ENCODE measurements at places on chromosomes 5 and 9.

GRCh38 chr9:97997330-97998276, 14.5 kb downstream of the ANP32B start:
- DNase-seq = no peak

DNA sequence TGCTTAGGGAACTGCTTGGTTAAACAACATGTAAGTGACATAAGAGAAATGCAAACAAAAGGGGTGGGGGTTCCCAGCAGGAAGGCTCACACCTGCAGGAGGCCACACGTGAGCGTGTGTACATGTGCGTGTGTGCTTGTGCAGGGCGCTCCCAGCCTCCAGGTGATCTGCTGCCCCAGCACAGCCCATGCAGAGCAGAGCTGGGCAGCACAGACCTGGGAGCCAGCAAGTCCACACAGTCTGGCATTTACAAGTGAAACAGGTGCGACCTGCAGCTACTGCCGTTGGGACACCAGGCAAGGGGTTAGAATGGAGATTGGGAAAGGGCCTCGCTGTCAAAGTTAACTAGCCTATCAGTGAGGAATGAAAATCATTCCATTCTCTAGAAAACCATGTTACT, 41.8 kb downstream of the GRAMD2B start:
- no peak for DNase-seq

DNA sequence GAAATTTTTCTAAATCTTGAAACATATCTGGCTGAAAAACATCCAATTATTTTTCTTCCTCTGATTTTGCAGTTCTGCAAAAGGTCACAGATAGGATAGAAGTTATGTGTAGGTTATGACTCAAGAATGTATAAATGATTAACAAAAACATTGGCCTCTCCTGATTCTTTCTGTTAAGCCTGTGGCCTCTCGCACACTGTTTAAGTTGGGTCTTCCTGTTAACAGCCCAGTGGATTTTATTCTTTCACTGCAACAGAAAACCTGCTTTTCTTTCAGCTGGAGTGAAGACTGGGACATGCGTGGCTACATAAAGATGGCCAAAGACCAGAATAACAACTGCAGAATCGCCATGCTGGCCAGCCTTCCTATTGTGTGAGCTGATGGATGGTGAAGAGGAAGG, 17.1 kb upstream of the SPATA31E1 start:
- DNase-seq = no peak

GRCh38 chr5:115857626-115858349, 16.1 kb downstream of the AP3S1 start:
- DNase-seq = peak; percentile 93

DNA sequence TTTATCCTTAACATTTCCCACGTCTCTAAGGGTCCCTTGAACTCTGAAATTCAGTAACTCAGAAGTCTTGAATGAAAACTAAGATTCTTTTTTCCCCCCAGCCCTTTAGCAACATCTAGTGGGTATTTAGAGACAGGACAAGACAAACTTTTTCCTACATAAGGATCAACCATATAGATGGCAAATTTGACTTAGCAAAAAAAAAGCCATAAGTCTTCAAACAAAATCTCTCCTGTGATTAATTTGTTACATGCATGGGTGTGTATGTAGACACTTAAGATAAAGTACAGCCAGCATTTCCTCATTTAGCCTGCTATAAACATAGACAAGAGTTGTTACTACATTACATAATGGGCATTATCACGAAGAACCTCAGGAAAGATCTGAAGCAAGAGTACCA, 29.1 kb upstream of the ANKRD31 start:
- peak; percentile 47 for DNase-seq

DNA sequence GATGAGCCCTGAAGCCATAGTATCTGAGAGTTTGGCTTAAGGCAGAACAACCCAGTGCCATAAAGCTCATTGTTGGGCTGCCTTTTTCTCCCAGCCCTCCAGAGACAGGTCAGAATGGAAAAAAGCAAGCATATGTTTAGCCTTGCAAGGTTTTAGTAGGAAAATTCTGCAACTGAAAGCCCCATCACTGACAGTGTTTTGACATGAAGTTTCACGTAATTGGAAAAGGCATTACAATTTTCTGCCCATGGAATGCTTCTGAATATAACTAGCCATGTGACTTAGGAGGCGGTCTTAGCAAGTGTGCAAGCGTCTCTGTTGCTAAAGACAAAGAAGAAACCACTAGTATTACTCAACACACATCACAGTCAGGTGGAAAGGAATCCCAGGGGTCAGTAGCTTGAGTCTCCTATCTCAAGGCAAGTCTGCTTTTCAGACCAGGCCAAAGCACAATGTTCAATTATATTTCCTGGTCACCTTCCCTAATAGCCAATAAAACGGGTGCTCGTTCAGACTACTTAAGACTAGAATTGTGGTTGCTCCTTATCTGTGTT, 117.6 kb downstream of the CARTPT start:
- DNase-seq = peak; percentile 22

DNA sequence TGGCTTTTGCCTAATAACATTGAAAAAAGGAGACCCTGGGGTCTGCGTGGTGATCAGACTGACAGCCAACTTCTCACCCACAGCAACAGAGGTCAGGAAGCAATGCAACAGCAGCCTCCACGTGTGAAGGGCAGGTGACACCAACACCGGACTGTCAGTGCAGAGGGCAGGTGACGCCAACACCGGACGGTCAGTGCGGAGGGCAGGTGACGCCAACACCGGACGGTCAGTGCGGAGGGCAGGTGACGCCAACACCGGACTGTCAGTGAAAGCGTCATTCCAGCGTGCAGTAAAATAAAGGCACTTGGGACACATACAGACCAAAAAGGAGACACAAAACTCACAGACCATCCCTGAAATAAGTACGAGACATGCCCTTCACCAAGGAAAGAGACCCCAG, 37.2 kb upstream of the CEP72 start:
- no peak for DNase-seq

GRCh38 chr5:79510638-79511037, 3.3 kb downstream of the HOMER1 start:
- DNase-seq = no peak

DNA sequence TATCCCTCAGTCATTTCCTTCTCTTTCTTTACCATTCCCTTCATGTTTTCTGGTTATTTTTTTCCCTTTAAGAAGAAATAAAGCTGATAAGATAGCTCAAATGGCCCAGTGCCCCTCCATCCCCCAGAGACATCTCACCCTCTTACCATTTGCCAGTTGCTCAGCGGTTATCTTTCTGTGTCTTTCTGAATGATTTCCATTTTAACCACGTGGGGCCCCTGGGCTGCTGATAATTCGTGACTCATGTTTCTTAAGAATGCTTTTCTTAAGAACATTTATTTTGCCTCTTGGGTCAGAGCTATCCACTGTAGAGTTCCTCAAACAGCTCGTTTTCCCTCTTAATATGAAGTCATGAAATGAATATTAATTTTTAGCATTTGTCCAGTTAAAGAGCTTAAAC, 147.8 kb downstream of the MAST4 start:
- no peak for DNase-seq

DNA sequence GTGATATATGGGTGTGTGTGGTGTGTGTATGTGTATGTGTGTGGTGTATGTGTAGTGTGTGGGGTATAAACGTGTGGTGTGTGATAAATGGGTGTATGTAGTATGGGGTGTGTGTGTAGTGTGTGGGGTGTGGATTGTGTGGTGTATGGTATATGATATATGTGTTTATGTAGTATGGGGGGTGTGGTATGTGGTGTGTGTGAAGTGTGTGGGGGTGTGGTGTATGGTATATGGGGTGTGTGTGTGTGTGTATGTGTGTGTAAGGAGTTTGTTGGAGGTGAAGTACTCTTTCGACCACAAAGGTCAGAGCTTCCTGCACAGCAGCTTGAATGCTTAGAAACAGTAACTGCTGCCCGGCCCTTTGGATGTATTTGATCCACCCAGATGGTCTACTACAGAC, 145.2 kb upstream of the IQGAP2 start:
- no peak for DNase-seq

DNA sequence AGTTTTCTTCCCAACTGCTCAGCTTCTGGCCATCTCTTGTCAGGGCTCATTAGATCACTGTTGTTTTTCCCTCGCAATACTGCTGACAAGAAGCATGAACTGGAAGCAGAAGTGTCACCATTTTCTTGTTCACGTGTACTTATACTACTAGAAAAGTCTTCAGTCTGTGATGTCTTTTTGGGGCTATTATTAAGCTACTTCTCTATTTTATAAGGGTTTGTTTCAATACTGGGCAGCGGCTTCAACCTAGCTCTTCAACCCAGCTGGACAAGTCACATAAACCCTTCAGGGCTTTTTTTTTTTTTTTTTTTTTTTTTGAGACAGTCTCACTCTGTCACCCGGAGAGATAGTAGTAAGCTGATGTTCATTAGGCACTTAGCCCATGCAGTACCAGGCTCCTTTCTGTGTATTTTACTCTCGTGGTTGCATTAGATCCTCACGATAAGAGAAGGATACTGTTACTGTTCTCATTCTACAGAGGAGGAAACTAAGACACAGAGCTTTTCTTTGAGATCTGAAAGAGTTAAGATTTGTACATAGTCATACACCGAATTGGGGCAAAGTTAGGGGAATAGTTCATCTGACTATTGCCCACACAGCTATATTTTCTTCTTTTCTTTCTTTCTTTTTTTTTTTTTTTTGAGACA, 20.5 kb downstream of the RAPGEF1 start:
- no peak for DNase-seq

GRCh38 chr5:72290356-72291133, 29.5 kb downstream of the MRPS27 start:
- DNase-seq = no peak

DNA sequence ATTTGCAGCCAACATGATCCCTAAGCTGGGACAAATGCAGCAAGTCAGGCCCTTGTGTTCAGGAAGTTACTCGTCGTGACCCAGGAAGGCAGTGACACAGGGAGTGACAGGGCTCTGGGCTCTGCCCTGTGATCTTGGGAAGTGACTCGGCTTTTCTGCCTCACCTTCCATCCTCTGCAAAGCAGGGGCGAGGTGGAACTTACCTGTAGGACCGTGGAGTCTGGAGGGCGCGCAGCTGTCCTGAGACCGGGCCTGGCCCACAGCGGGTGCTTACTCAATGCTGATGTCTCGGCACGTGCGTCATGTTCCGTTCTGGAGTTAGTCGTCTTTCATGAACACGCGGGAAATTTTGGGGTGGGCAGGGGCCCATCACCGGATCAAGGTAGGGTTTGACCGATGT, 22.8 kb upstream of the LPCAT1 start:
- no peak for DNase-seq

DNA sequence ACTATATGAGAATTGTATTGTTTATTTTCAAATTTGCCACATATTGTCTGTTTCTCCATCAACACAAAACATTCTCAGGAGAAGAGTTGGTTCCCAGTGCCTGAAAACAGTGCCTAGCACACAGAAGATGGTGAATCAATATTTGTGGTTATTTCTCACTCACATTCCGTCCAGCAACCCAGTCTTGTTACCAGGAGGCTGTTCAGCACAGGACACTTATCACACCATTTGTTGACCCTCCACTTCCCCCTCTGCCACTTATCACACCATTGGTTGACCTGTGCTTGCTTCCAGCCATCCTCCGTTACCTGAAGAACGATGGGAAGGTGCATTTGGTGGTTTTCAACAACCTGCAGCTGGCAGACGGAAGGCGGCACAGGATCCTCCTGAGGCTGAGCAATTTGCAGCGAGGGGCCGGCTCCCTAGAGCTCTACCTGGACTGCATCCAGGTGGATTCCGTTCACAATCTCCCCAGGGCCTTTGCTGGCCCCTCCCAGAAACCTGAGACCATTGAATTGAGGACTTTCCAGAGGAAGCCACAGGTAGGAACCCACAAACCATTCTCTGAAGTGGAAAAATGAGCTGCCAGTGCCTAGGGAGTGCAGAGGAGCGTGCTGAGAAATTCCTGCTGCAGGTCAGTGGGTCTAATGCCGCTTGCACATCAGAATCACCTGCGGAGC, 20.5 kb downstream of the THBS4 start:
- peak; percentile 66 for DNase-seq

GRCh38 chr9:311841-312240, 97.2 kb downstream of the DOCK8 start:
- DNase-seq = no peak

DNA sequence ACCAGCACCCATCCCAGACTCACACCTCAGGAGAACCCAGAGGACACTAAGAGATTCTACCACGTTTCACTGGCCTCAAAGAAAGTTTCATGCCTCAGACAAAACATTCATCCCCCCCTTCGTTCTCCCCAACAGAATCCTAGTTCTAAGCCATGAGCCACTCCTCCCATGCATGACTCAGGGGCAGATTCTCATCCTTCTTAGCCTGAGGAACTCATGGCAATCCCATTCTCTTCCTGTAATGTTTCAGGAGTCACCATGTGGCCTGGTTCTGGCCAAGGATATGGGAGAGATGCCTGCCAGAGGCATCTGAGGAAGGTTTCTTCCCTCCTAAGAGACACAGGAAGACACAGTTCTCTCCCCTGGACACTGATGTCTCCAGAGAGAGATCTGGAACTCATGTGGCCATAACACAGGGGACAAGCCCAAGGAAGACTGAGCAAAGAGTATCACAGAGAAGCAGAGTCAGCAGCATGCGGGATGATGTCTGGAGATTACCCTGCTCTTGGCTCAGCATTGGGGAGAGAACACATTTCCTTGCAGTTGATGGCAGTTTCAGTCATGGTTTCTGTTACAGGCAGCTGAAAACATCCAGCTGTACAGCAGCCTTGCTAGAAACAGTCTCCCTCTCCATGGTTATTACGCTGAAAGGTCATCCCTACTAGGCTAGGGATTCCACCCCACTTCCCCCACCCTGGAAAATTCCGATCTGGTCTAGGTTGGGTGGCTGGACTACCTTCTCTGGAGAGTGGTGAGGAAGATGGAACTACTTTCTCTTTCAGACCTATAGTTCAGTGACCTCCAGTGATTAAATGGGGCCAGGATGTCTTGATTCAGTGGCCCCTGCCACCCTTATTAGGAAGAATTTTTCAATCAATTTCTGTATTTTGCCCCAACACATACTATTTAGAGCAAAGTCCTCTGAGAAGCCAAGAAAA, 115.4 kb downstream of the ZNF608 start:
- peak; percentile 34 for DNase-seq

GRCh38 chr5:130295235-130295634, 391.0 kb downstream of the CHSY3 start:
- DNase-seq = no peak

DNA sequence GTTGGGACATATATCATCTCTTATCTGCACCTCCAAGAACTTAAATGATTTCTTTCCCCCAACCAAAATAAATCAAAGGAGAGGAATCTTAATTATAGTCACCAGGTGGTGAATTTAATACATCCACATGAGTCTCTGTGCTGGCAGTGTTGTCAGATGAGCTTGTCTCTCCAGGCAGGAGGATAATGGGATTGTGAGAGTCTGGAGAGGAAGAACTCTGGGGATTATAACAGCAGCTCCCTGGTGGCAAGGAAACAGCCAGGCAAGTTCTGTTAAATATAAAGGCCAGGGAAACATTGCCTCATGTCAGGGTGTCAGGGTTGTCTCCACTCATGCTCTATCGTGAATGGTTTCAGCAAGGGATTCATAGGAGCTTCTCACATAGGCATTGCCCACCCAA, 80.8 kb downstream of the TLR4 start:
- DNase-seq = no peak

DNA sequence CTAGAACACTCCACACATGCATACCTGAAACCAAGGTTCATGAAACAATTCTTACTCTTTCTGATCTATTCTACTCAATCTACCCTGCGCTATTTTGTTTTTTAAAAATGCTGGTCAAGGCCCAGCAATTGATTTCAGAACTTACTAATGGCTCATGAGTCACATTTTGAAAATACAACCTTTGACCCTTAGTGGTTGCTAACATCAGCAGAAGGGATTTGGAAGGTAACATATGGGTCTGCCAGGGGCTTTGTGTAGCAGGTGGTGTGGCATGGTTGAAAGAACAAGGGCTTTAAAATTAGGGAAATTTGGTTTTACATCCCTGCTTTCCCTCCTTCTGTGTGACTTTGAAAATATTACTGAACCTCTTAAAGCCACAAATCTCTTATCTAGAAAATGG, 101.4 kb downstream of the ATG10 start:
- DNase-seq = no peak
